Neural progenitor cell (in vitro differentiated cells): ENCODE measurements at places on chromosomes 3 and 15. TPM values are rescaled to one million over a fixed set of nuclear protein-coding genes. Genes with fewer than 3 reads are reported as not detected.

Gene TWF2
- 21.9 and 44.9 TPM in 2 replicates for total RNA-seq

Gene SORD
- 36.7 and 43.4 TPM in 2 replicates for total RNA-seq

Gene ZNF385D
- total RNA-seq = 1.9 and 4.4 TPM in 2 replicates

Gene CHL1
- total RNA-seq = 0.49 and 0.59 TPM in 2 replicates

Gene CPLX3
- total RNA-seq = not detected in 2 replicates

Gene NME9
- total RNA-seq = 1.1 and 2.2 TPM in 2 replicates
